Memory B cell (primary cell): ENCODE measurements at places on chromosomes 2 and 18.

GRCh38 chr2:100645695-100646429 lies 83.1 kb downstream of the PDCL3 start:
- H3K36me3 ChIP-seq, result peaks cover 2% of the 10 kb centered on the region
- DNase-seq, result no peak
- H3K27me3 ChIP-seq, result peaks cover 17% of the 10 kb centered on the region
- peaks cover 5% of the 10 kb centered on the region for H3K4me1 ChIP-seq
- no peak overlapping the region for H3K27ac ChIP-seq

DNA sequence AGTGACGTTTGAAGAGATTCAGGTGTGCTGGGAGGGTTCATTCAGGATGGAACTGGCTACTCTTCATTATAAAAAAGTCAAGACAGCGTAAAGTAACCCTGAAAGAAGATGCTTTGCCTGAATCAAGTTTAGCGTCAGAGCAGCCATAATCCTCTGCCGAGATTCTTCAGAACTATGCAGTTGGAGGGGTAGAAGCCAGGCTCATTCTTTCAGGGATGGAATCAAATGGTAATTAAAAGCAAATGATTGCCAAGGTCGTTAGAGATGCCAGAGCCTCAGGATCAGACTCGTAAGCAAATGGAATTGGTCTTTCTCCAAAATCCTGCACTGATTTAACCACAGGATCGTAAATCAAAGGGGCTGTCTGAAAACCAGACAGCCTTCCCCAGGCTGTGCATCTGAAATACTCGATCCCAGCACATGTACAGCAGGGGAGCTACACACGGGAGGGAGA lies 21.9 kb downstream of the APCDD1 start:
- H3K27me3 ChIP-seq, result no peaks in the 10 kb centered on the region
- peak overlapping the region; percentile 41 for H3K4me3 ChIP-seq
- H3K27ac ChIP-seq, result no peak overlapping the region
- no peak for DNase-seq
- H3K4me1 ChIP-seq, result peaks cover 18% of the 10 kb centered on the region

DNA sequence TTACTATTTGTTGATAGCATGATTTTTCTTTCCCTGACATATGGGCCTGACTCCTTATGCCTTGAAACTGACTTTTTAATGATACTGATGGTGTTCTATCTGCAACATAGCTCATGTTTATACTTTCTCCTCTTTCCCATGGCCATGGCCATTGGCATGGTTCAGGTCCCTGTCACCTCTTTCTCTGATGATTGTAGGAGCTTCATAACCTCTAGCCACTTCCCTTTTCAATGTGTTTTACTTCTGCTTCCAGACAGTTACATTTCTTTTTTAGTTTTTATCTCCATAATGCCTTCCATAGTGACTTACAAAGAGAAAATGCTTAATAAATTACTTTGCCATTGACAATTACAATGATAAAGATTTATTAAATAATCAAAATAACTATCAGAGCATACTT lies 177.9 kb upstream of the SETBP1 start:
- H3K36me3 ChIP-seq, result peaks cover 2% of the 10 kb centered on the region
- no peak overlapping the region for H3K27ac ChIP-seq
- no peaks in the 10 kb centered on the region for H3K27me3 ChIP-seq
- H3K4me1 ChIP-seq, result peaks cover 21% of the 10 kb centered on the region
- no peak overlapping the region for H3K4me3 ChIP-seq

- H3K27me3 ChIP-seq, result peaks cover 2% of the 10 kb centered on the region
- H3K27ac ChIP-seq, result no peak overlapping the region
- DNase-seq, result no peak
- peaks cover 2% of the 10 kb centered on the region for H3K4me1 ChIP-seq
- H3K4me3 ChIP-seq, result no peak overlapping the region
Measured at GRCh38 chr2:158315803-158316414, 140.6 kb downstream of the CCDC148 start.

- H3K27ac ChIP-seq, result peak overlapping the region; percentile 72
- peak; percentile 3 for DNase-seq
- peak overlapping the region; percentile 21 for H3K4me3 ChIP-seq
- peaks cover 9% of the 10 kb centered on the region for H3K4me1 ChIP-seq
- peaks cover 24% of the 10 kb centered on the region for H3K27me3 ChIP-seq
Measured at GRCh38 chr2:174333372-174334277, 1.1 kb upstream of the SP9 start.

GRCh38 chr2:98875081-98875728 lies 60.8 kb downstream of the CRACDL start:
- H3K36me3 ChIP-seq, result no peaks in the 10 kb centered on the region
- H3K4me3 ChIP-seq, result no peak overlapping the region
- peaks cover 12% of the 10 kb centered on the region for H3K27me3 ChIP-seq
- H3K27ac ChIP-seq, result no peak overlapping the region
- DNase-seq, result no peak

GRCh38 chr2:165587335-165587938 lies 117.9 kb downstream of the CSRNP3 start:
- no peak for DNase-seq
- peak overlapping the region; percentile 25 for H3K4me3 ChIP-seq
- H3K27ac ChIP-seq, result no peak overlapping the region
- H3K4me1 ChIP-seq, result peaks cover 9% of the 10 kb centered on the region
- H3K27me3 ChIP-seq, result peaks cover 4% of the 10 kb centered on the region

- peak; percentile 73 for DNase-seq
- peak overlapping the region; percentile 99 for H3K27ac ChIP-seq
- peaks cover 53% of the 10 kb centered on the region for H3K4me1 ChIP-seq
- peak overlapping the region; percentile 89 for H3K4me3 ChIP-seq
- no peaks in the 10 kb centered on the region for H3K27me3 ChIP-seq
Measured at GRCh38 chr2:64654063-64654811, 524 bp upstream of the SERTAD2 start.

GRCh38 chr18:23859466-23860336 lies 154.9 kb upstream of the TTC39C start:
- H3K4me3 ChIP-seq, result no peak overlapping the region
- H3K36me3 ChIP-seq, result no peaks in the 10 kb centered on the region
- no peak for DNase-seq
- peaks cover 27% of the 10 kb centered on the region for H3K4me1 ChIP-seq

- H3K4me1 ChIP-seq, result no peaks in the 10 kb centered on the region
- no peak overlapping the region for H3K4me3 ChIP-seq
- H3K27me3 ChIP-seq, result peaks cover 2% of the 10 kb centered on the region
- DNase-seq, result no peak
- H3K36me3 ChIP-seq, result no peaks in the 10 kb centered on the region
Measured at GRCh38 chr2:137987011-137987410, 22.7 kb downstream of the HNMT start.

DNA sequence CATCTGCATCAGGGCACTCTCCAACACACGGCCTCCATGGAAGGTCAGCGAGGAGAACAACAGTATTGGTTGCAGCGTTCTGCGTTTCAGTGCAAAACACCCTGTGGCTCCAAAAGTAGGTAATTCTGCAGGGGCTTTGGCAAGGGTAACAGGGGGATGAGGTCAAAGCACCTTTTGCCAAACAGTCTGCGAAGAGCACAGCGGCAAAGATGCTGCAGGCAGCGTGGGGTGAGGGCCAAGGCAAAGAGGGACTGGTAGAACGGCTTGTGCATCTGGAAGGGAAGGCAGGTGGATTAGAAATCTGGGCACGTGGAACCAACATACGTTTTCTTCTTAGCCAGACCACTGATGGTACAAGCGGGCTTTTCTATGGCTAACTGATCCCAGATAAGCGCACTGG lies 26.6 kb upstream of the GBX2 start:
- H3K4me1 ChIP-seq, result no peaks in the 10 kb centered on the region
- H3K27ac ChIP-seq, result no peak overlapping the region
- no peaks in the 10 kb centered on the region for H3K36me3 ChIP-seq
- H3K27me3 ChIP-seq, result no peaks in the 10 kb centered on the region
- no peak for DNase-seq
- no peak overlapping the region for H3K4me3 ChIP-seq

GRCh38 chr2:195666113-195666712 lies 9.2 kb downstream of the SLC39A10 start:
- peaks cover 27% of the 10 kb centered on the region for H3K4me1 ChIP-seq
- no peak overlapping the region for H3K27ac ChIP-seq
- DNase-seq, result no peak
- no peaks in the 10 kb centered on the region for H3K36me3 ChIP-seq
- no peak overlapping the region for H3K4me3 ChIP-seq

GRCh38 chr2:158967731-158968395 lies 577 bp upstream of the TANC1 start:
- peak overlapping the region; percentile 78 for H3K4me3 ChIP-seq
- peaks cover 12% of the 10 kb centered on the region for H3K4me1 ChIP-seq
- no peaks in the 10 kb centered on the region for H3K36me3 ChIP-seq
- H3K27ac ChIP-seq, result no peak overlapping the region
- peaks cover 13% of the 10 kb centered on the region for H3K27me3 ChIP-seq

DNA sequence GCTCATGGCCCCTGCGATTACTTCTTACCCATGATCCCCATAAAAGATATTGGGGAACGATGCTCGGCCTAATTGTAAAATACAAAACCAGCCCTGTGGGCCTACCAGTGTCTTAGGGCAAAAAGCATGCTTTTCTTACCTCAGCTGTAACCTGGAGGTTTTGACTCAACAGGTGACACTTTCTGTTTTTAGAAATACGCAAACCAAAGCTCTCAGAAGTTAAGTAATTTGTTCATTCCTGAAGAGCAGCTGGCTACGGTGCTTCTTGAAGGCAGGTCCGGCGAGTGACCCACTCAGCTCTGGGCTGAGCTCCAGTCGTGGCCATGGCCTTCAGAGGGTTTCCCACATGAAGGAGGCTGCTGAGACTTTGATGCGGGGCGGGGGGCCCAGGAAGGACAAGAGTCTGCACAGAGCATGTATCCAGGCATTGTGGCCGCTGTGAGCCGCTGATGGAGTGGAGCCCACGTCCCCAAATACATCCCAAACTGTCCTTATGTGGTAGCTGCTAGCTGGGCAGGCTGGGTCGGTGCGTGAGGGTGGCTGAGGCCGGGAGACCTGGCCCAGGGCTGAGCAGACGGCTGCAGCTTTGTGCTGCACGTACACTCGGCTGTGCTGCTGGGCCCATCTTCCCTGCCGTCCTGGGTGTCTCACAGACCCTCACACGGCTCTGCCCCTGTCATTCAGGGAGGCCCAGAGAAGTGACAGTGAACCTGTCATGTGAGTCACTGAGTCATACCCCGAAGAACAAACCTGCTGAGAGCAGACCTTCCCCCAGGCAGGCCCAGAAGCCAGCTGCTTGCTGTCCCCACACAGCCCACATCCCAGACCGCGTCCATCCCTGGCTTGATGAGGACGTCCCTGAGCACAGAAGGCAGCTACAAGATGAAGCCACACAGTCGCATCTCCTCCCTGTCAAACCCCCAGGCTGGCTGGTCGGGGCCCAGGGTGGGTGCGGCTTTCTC lies 34.1 kb downstream of the ITGB1BP1 start:
- DNase-seq, result no peak
- H3K27ac ChIP-seq, result no peak overlapping the region
- H3K36me3 ChIP-seq, result no peaks in the 10 kb centered on the region
- H3K4me1 ChIP-seq, result no peaks in the 10 kb centered on the region
- no peak overlapping the region for H3K4me3 ChIP-seq
- H3K27me3 ChIP-seq, result no peaks in the 10 kb centered on the region

- DNase-seq, result no peak
- H3K4me3 ChIP-seq, result no peak overlapping the region
- peaks cover 18% of the 10 kb centered on the region for H3K27me3 ChIP-seq
Measured at GRCh38 chr2:44843641-44844310, 97.7 kb upstream of the SIX3 start.

DNA sequence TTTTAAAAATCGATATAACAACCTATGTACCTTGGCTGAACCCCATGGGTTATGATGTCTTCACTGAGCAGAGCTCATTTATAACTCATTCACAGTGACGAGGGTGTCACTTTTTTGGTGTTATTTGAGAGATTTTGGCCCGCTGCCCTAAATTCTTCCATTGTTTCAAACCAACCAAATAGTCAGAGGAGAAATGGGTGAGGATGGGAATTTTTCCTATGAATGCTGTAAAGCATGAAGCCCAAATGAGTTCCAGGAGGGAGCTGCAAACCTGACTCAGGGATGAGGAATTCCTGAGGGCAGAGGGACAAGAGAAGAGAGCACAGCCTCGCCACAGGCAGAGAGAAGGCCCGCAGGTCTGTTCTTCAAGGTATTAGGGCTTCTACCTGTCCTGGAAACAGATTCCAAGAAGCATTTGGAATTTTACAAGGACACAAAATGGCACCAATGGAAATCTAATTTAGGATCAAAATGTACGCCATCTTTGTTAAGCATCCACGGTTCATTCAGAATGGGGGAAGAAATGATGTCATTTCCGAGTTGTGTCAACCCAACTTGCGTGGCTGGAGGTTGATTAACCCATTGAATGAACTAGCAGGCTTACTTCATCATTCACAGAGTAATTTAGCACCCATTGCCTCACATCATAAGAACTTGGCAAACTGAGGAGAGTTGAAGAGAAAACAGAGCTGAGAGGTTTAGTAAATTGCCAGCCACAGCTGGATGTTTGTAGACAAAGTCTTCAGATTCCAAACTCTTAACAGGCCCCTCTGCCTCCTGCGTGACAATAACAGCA lies 133.5 kb downstream of the LAMA3 start:
- no peak for DNase-seq
- H3K4me1 ChIP-seq, result no peaks in the 10 kb centered on the region
- no peak overlapping the region for H3K27ac ChIP-seq
- peaks cover 2% of the 10 kb centered on the region for H3K27me3 ChIP-seq
- no peaks in the 10 kb centered on the region for H3K36me3 ChIP-seq

DNA sequence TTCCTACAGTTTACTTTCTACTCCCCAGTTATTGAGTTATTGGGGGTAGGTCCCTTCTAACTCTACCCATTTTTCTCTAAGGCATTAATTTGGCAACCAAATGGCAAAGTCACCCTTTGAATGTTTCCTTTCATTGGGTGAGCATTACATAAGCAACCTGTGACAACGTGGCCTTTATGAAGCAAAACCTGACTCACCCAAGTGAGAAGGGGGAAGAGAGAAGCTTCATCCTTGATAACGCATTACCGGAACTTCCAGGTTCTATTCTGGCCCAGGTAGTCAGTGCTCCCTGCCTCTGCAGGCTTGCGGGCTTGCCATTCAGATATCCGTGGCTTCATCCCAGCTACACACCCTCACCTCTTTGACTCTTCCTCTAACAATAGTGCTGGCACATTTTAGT lies 39.1 kb upstream of the FAM124B start:
- H3K4me1 ChIP-seq, result peaks cover 14% of the 10 kb centered on the region
- H3K27me3 ChIP-seq, result peaks cover 27% of the 10 kb centered on the region
- DNase-seq, result no peak
- peak overlapping the region; percentile 45 for H3K27ac ChIP-seq

- H3K27ac ChIP-seq, result no peak overlapping the region
- no peaks in the 10 kb centered on the region for H3K27me3 ChIP-seq
- DNase-seq, result no peak
- no peaks in the 10 kb centered on the region for H3K4me1 ChIP-seq
- H3K36me3 ChIP-seq, result peaks cover 14% of the 10 kb centered on the region
- no peak overlapping the region for H3K4me3 ChIP-seq
Measured at GRCh38 chr18:48767090-48767690, 183.6 kb downstream of the SMAD7 start.

GRCh38 chr2:130307850-130308249 lies 34.8 kb upstream of the IMP4 start:
- no peaks in the 10 kb centered on the region for H3K36me3 ChIP-seq
- H3K27me3 ChIP-seq, result peaks cover 1% of the 10 kb centered on the region
- no peak overlapping the region for H3K4me3 ChIP-seq
- no peak overlapping the region for H3K27ac ChIP-seq

GRCh38 chr2:6506361-6506794 lies 359.3 kb downstream of the CMPK2 start:
- H3K4me1 ChIP-seq, result no peaks in the 10 kb centered on the region
- H3K27ac ChIP-seq, result no peak overlapping the region
- no peaks in the 10 kb centered on the region for H3K27me3 ChIP-seq
- no peak overlapping the region for H3K4me3 ChIP-seq
- DNase-seq, result no peak

- peaks cover 2% of the 10 kb centered on the region for H3K27me3 ChIP-seq
- H3K4me3 ChIP-seq, result no peak overlapping the region
- no peaks in the 10 kb centered on the region for H3K4me1 ChIP-seq
Measured at GRCh38 chr2:132515010-132515409, 98.4 kb downstream of the GPR39 start.

- H3K4me1 ChIP-seq, result no peaks in the 10 kb centered on the region
- no peaks in the 10 kb centered on the region for H3K27me3 ChIP-seq
Measured at GRCh38 chr18:37084912-37085311, 256.0 kb downstream of the KIAA1328 start.
